Stimulated activated CD4-positive, alpha-beta T cell treated with anti-CD3 and anti-CD28 coated beads, Interleukin-2, amount 100 ng/mL, for 24 hours (primary cell): ENCODE measurements at places on chromosomes 11 and 22.

DNA sequence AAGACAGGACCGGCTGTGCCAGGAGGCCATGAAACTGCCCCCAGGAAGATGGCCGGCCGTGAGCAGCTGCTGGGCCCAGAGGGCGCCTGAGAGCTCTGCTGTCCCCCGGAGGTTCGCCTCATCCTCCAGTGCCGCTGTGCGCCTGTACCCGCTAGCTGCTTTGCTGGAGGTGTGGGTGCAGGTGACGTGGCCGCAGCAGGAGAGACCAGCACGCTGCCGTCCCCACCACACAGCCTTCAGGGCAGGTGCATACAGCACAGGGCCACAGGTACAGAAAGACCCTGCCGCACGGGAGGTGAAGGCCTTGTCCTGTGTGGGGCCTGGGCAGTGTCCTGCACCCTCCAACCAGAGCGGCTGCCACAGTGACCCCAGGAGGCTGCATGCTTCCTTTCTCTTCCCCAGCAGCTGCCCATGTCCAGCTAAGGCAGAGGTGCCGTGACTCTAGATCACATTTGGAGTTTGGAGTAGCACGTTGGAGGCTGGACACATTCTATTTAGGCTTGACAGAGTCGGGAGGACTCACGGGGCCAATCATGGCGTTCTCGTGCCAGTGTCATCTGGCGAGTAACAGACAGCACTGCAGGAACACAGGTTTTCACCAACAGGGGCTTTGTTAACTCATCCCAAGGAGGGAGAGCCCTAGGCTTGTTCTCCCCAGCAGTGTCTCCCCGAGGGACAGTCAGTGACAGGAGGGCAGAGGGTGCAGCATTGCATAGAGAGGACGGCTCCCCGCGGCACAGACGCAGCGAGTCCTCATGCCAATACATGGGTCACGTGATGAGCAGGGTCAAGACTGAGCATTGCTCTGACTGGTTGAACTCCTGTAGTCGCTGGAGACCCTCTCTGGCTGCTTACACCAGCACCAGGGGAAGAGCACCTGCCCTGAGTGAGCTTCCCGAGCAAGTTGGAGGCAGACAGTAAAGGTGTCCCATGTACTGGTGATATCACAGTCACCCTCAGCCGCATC, 18.7 kb upstream of the PANX2 start:
- no peak for DNase-seq

- DNase-seq = no peak
These were observed 17.0 kb downstream of the SLC22A12 start for GRCh38 chr11:64608046-64608445.

DNA sequence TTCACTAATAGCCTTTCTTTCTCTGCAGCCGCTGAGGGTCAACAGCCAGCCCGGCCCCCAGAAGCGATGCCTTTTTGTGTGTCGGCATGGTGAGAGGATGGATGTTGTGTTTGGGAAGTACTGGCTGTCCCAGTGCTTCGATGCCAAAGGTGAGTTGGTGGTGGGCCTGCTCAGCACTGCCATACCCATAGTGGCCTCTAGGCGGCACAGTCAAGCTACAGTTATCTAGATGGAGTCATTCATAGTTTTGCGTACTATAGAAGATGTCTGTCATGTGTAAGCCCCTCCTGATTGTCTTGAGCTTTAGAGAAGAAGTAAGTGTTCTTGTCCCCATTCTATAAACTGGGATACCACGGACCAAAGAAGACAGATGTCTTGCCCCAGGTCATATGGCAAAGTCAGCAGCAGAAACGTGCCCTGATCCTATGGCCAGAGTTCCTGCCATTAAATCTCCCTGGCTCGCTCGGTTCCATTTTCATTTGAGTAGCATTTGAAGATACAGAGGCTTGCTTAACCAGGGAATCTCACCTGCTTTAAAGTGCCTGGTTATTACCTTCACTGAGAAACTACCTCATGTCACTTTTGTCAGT, 42.1 kb upstream of the CRTAM start:
- peak; percentile 80 for DNase-seq

GRCh38 chr11:88301488-88302140, 35.9 kb downstream of the CTSC start:
- no peak for DNase-seq

DNA sequence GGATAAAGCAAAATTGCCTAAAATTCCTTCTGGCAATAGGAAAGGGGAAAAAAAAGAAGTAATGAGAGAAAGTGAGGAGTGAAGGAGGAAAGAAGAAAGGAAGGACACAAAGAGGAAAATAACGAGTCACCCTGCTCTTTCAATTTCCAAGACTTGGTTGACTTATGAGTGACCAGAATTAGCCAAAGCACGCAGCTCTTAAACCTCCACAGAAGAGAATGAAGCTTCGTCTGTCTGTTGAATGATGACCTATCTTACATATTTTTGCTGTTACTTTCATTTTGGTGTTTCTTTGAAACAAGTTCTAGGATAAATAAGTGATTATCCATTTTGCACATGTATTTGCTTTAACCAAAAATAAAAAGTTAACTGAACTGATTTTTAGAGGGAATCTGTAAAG, 728 bp downstream of the MMP27 start:
- DNase-seq = no peak

GRCh38 chr22:25702040-25702439, 39.9 kb upstream of the MYO18B start:
- DNase-seq = no peak

- DNase-seq = peak; percentile 13
These were observed 20.6 kb downstream of the KCNQ1 start for GRCh38 chr11:2465202-2466068.

DNA sequence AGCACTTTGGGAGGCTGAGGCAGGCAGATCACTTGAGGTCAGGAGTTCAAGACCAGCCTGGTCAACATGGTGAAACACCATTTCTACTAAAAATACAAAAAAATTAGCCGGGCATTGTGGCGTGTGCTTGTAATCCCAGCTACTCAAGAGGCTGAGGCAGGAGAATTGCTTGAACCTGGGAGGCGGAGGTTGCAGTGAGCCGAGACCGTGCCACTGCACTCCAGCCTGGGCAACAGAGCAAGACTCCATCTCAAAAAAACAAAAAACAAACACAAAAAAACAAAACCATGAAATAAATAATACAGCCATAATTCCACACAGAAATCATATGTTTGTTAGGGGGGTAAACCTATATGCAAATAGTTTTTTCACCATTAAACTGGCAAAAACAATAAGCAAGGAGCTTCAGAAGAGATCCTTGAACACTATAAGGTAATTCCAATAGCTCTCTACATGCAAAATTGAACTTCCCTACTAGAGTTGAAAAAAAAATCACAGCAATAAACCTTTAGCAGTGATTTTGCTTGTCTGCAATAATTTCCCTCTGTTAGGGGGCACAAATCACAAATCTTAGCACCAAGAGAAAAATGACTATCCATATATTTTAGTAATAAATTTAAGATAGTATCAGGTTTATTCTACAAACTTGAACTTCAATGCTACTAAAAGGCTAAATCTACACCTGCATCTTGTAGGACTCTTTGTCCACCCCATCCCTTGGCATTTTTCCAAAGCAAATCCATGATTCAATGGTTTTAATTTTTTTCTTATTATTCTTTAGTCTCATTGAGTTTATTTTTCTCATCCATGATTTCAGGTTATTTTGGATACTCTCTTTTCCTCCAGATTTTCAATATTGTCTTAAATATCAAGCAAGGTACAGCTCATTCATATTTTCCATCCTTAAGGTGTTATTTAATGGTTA, 3.9 kb downstream of the CSTF3 start:
- DNase-seq = no peak

GRCh38 chr11:110735455-110736170, 23.4 kb upstream of the ARHGAP20 start:
- DNase-seq = no peak

GRCh38 chr11:46554213-46555147, 39.3 kb downstream of the AMBRA1 start:
- DNase-seq = no peak

DNA sequence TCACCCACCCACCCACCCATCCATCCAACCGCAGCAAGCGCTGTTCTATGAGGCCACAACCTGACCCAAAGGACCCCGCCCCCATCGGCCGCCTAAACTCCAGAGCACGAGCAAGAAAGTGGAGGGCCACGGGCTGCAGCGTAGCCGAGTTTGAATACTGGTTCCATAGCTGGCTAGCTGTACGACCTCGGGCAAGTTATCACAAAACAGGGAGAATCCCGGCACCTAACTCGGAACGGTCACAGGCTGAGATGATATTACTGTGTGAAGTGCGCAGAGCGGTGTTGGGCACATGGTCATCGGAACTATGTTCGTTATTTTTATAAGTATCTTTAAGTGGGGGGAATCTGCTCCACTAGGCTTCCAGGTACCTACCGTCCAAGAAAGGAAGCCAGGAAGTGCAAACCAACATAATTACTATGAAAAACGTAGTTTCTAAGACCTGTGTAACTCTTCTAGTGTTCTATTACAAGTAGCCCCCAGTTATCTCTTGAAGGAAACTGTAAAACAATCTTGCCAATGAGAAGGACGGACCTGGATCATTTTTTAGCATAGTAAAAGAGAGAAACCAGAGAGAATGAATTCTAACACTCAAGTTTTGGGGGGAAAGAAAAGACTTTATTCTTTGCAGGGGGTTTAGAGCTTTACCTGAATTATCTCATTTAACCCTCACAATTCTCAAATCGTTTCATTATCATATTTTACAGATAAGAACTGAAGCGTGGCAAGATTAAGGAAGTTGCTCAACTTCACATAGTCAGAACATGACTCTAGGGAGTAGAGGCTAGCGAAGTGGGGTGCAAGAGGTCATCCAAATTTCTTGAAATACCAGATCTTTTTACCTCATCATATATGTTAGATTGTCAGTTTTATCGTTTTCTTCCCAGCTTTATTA, 663 bp upstream of the BUD13 start:
- DNase-seq = no peak

DNA sequence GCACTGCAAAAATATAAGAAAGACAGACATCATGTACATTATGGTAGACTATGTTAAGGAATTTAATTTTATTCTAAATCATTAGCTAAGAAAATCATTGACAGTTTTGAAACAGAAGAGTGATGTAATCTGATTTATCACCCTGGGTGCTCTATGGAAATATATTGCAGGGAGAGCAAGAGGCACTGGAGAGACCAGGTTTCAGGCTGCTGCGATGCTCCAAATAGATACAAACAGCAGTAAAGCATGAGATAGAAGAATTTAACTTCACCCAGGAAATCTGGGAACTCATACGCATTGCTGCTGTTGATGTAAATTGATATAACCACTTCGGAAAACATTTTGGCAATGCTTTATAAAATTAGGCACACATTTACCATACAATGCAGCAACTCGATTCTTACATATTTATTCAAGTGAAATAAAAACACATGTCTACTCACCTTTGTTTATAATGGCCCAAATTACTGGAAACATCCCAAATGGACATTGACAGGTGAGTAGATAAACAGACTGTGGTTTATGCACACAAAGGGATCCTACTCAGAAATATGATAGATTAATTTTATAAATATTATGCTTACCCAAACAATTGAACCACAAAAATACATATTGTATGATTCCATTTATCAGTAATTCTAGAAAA, 535.1 kb upstream of the CHORDC1 start:
- DNase-seq = no peak

GRCh38 chr22:27045103-27045947, 387.9 kb downstream of the MIAT start:
- DNase-seq = no peak

GRCh38 chr22:43014316-43014868, 557 bp downstream of the PACSIN2 start:
- peak; percentile 44 for DNase-seq

- no peak for DNase-seq
These were observed 15.5 kb downstream of the EFCAB6 start for GRCh38 chr22:43796567-43796966.

DNA sequence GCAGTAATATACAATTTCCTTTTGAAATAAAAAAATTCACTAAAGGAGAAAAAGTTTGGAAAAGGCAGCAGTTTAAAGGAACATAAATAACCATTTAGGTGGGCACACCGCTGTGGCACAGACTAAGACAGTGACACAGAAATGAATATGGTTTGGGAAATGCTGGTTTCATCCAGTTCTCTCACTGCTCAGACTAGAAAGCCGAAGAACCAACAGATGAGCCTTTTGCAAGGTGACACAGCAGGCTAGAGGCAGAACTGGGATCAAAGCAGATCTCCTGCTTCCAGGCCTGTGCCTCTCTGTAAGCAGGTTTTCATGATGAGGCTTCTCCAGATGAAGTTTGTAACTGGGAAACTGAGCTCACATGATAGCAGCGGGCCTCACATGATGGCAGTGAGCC, 380.0 kb upstream of the NARS2 start:
- no peak for DNase-seq
